EL (cell line): ENCODE measurements at places on chromosomes 3 and 15.
A peak's percentile ranks its signal among the peaks of the same experiment; 100 is the strongest.

DNA sequence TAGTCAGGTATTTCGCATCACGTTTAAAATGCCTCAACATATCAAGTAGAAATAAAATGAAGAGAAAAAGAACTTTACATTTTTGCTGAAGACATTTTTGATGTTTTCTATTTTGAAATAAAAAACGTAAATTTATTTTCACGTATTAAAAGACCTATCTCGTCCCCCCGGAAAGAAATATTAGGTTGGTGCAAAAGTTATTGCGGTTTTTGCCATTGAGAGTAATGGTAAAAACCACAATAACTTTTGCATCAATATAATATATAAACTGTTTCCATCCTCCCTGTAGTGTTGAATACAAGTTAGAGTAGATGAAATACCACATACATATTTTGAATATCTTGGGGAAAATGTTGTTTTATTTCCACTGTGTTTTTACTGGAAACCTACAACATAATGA is 11.2 kb upstream of the ANO10 start:
- no peak for DNase-seq

DNA sequence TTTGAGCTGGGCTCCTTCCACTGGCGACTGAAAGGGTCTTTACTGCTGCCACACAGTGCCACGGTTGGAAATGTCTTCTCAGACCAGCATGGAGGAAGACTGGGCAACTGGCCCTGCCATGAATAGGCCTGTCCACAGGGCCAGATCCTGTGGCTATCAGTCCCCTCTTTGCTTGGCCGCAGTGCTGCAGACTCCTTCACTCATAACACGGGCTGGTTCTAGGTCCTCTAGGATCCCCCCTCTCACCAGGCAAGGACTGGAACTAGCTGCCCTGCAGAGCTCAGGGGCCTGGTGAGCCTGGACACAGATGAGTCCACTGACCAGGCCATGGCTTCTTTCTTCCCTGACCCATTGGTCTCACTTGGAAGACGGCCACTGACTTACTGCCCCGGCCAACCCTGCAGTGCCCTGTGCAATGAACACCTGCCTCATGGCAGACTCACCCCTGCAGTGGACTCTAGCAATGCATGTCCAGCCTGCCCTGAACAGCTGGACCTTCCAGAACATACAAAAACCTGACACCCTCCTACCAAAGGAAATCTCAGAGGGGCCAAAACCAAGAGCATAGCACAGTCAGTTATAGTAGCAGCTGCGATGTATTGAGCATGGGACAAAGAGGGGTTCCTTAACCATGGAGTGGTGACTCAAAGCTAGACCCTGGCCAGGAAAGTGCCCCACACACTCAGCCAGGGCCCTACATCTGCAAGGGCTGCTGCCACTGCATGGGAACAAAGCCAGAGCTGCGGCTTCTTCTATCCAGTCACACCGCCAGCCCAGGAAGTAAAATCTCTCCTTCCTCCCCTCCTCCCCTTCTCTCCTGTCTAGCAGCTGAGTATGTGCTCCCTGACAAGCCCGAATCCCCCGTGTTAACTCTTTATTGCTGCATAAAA is 72.1 kb upstream of the ITGA11 start:
- peak; percentile 34 for DNase-seq

- no peak for DNase-seq
Observed at GRCh38 chr3:133588035-133588434, 14.5 kb downstream of the CDV3 start.

GRCh38 chr15:78088773-78089080 is 3.6 kb upstream of the SH2D7 start:
- no peak for DNase-seq

- DNase-seq: no peak
Observed at GRCh38 chr3:5431811-5432378, 244.4 kb downstream of the EDEM1 start.

DNA sequence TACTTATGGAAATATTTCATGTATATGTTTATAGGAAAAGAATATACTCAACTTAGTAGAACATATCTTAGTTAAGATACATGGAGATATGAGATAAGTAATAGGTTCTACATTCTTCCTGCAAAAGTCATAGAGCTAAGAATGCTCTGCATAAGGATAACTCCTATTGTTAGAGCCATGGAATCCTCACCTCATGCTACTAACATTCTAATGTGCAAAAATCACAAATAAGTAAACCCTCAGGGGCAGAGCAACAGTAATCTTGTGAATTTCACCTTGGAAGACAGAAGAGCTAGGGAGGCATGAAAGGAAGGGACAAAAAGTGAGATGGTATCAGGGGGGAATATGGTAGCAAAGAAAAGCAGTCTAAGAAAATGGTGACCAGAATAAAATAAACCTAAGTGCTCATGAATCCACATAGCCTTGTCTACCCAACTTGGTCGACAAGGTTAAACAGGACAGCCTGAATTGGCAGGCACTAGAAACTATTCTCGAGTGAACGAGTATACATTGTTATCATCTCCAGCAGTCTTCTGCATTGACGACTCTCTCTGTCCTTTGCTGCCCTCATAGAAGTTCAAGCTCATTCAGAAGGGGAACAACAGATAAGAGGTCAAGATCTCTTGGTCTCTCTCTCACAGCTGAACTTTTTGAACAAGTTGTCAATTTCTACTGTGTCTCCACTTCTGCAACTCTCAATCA is 52.8 kb downstream of the XRN1 start:
- DNase-seq: peak; percentile 4

- DNase-seq: no peak
Observed at GRCh38 chr3:126664591-126665214, 9.8 kb upstream of the TXNRD3 start.

DNA sequence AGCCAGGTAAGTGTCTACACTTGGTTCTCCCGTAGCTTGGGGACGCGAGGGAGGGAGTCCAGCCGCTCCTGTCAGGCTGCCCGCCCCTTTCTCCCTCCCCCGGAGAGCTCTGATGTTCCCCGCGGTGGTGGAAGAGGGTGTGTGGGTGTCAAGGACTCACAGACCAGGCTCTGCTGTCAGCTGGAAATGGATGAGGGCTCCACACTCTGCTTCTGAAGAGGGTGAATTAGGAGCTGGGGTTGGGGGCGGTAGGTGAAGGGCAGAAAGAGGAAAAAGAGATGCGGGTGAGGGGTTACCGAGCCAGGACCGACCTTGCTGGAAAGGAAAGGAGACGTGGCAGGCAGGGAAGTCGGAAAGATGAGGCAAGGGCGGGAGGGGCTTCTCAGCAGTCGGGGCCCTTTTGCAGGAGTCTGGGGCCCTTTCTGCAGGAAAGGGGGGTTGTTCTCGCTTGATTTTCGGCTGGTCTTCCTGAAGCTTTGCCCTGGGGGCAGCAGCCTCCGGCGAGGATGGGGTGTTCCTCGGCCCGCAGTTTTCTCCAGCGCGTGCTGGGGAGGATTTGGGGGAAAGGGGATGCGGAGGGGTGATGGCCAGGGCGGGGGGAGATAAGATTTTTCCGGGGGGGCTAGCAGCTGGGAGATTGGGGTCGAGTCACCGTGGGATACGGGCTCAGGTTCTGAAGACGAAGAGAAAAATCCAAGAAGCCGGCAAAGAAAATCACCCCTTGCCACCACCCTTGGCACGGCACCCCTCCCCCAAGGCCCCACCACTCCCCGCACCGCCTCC is 602 bp upstream of the BAHD1 start:
- peak; percentile 56 for DNase-seq

- DNase-seq: peak; percentile 65
Observed at GRCh38 chr3:146313031-146313745, 62.3 kb upstream of the PLSCR4 start.

GRCh38 chr3:172442606-172443005 is 5.7 kb downstream of the GHSR start:
- no peak for DNase-seq

- DNase-seq: no peak
Observed at GRCh38 chr3:37858742-37859141, 2.9 kb upstream of the CTDSPL start.

- peak; percentile 32 for DNase-seq
Observed at GRCh38 chr15:67685008-67685599, 140.2 kb upstream of the SKOR1 start.

GRCh38 chr3:194767446-194768207 is 81.9 kb downstream of the FAM43A start:
- DNase-seq: no peak
